ENCODE measurements at places on chromosomes 6 and 20.

GRCh38 chr20:61042506-61043385 lies 209.3 kb upstream of the CDH4 start:
- DNase-seq: no peak

- no peak for DNase-seq
Measured at GRCh38 chr6:169312658-169313346, 59.2 kb upstream of the THBS2 start.

DNA sequence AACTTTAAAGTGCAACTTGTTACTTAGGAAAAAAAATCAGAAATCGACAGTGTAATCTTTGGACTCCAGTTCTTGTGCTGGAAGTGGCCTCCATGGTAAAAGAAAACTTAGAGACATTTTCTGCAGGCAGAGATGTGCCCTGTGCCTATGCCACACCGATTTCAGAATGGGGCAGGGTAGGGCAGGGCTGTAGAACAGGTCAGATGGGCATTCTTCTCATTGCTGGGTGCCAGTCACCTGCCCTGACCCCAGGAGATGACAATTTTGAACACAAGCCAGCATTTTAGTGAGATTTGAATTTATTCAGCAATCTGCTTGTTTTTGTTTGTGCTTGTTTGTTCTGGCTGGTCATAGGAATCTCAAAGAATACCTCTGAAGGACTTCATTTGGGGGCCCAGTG lies 63.3 kb downstream of the SASH1 start:
- DNase-seq: no peak

DNA sequence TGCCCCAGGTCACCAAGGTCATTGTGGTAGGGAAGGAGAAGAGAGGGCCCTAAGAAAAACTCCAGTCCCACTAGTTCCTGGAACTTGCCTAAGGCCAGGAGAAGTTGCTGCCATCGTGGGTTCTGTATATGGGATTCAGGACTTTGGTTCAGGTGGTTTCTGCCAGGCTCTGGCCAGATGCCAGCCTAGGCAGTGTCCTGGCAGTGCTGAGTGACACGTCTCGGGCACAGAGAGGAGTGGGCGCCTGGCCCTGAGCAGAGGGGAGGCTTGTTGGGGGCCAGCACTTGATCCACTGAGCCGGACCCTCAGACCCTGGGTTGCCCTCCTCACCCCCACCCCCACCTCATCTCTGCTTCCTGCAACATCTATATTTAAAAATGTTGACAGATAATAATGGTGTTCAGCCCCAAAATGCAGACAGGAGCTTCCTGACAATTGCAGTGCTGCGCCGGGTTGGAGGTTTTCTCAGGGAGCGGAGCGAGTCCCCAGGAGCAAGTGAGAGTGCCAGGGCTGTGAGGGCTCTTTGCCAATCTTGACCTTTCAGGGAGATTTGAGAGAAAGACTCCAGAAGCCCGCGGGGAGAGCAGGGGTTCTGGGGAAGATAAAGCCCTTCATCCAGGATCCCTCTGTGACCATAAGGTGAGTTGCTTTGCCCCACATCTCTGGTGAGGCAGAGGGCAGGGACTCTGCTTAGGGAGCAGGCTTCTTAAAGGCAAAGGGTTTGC lies 71.9 kb downstream of the PHACTR3 start:
- no peak for DNase-seq

GRCh38 chr6:138258991-138259390 lies 40.7 kb upstream of the PBOV1 start:
- no peak for DNase-seq

- DNase-seq: no peak
Measured at GRCh38 chr20:59961423-59961822, 3.2 kb downstream of the CDH26 start.

GRCh38 chr6:31705931-31706330 lies 735 bp upstream of the LY6G6F start:
- DNase-seq: no peak

GRCh38 chr6:169428532-169428931 lies 174.9 kb upstream of the THBS2 start:
- DNase-seq: no peak

- no peak for DNase-seq
Measured at GRCh38 chr20:58094698-58095097, 133.8 kb downstream of the ANKRD60 start.

GRCh38 chr6:4253604-4254231 lies 118.3 kb upstream of the ECI2 start:
- DNase-seq: no peak

- no peak for DNase-seq
Measured at GRCh38 chr6:31836047-31836473, 8.5 kb downstream of the HSPA1B start.

DNA sequence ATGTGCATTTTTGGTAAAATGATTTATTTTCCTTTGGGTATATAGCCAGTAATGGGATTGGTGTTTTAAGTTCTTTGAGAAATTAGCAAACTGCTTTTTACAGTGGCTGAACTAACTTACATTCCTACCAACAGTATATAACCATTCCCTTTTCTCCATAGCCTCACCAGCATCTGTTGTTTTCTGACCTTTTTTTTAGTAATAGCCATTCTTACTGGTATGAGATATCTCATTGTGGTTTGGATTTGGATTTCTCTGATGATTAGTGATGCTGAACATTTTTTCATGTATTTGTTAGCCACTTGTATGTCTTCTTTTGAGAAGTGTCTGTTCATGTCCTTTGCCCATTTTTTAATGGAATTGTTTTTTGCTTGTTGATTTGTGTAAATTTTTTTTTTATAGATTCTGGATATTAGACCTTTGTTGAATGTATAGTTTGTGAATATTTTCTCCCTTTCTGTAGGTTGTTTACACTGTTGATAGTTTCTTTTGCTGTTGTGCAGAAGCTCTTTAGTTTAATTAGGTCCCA lies 42.3 kb downstream of the STK4 start:
- no peak for DNase-seq

DNA sequence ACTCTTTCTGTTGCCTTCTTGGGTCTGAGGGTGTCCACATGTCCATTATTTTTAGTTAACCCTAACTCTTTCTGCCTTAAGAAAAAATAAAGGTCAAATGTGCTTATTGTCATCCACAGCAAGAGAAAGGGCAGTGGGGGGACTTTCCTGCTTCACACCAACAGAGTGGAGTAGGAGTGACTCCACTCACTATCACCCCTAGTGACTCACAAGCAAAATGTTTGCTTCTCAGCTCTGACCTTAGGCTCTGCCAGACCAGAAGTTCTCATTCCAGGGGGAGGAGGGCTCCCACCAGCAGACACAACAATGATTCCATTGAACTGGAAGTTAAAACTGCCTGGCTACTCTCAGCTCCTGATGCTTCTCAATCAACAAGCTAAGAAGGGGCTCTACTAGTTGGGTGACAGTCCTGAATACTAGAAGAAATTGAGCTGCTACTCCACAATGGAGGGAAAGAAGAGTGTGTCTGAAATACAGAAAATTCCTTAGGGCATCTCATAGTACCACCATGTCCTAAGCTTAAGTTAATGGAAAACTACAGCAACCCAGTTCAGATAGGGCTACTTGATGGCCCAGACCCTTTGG lies 83.9 kb upstream of the AFDN start:
- no peak for DNase-seq

DNA sequence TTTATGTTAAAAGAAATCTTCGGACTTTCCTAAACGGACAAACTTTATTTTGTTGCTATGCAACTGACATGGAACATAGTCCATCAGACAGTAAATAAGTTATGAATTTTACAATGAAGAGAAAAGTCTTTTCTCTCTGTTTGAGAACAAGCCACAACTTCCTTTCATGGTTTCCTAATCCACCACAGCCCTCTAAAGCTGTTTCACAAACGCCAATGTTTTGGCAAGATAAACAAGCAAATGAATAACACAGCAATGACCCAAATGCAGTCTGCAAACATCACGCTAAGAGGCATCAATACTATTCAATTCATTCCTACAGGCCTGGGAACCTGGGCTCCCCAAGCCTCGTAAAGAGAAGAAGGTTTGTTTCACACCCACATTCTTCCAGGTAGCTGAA lies 60.4 kb downstream of the HAO1 start:
- no peak for DNase-seq

GRCh38 chr20:47189060-47189459 lies 167.4 kb downstream of the ZMYND8 start:
- no peak for DNase-seq
